ENCODE measurements at places on chromosomes 1 and 21.

DNA sequence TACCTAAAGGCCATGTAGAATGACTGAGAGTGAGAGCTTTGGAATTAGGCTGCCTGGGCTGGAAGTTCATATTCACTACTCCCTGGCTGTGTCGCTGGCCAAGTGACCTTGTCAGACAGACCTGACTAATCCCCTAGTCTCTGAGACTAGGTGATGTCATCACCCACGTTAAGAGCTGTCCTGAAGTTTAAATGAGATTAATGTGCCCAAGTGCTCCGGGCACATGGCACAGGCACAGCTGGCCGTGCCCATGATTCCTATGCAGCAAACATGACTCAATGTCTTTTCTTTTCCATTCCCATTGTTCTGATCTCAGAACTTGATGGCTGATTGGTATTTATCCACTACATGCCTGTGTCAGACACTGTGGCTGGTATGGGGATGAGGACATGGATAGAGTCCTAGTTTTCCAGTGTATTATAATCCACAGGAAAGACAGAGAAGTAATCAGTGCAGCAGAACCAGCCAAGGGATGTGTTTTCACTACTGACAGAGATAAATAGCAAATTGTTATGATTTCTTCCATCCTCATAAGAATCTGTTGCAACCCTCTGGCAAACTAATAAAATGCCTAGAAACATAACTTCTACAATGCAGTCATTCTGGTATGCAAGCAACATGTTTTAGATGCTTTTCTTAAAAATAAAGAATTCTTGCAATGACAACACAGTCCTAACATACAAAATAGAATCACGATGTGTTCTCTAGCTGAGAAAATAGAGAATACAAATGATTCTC is 180.9 kb downstream of the PCP4 start:
- DNase-seq, result no peak

DNA sequence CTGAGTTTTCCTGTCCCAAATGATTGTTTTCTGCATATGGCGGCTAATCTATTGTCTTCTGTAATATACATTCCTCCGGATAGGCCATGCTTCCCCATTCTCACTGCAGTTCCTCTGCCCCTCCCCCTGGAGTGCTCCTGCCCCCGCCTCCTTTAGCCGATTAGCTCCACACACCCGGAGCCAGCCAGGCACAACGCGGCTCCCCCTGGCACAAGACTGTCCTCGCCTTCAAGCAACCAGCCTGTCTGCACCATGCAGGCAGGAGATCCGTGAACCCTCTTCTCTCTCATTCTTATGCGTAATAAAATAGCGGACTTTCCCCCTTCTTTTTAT is 18.0 kb downstream of the SERTAD4 start:
- DNase-seq, result no peak

GRCh38 chr1:44839576-44839975 is 3.5 kb downstream of the PTCH2 start:
- no peak for DNase-seq

DNA sequence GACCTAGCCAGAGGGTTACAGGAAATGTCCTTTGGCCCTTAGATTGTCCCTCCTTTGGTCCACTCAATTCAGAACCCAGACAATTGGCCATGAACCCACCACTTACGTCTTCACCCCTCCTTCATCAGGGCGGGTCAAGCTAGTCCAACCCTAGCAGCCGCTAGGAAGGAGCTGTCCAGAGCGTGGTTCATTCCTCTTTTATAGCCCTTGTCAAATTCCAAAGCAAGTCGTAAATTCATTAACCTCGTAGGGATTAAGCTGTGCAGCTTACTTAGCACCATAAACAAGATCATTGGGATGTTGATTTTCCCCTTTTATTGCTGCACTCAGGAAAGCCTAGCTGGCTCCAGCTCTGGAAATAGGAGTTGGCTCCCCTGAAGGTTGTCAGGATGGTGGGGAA is 90.1 kb downstream of the TMEM53 start:
- DNase-seq, result no peak

DNA sequence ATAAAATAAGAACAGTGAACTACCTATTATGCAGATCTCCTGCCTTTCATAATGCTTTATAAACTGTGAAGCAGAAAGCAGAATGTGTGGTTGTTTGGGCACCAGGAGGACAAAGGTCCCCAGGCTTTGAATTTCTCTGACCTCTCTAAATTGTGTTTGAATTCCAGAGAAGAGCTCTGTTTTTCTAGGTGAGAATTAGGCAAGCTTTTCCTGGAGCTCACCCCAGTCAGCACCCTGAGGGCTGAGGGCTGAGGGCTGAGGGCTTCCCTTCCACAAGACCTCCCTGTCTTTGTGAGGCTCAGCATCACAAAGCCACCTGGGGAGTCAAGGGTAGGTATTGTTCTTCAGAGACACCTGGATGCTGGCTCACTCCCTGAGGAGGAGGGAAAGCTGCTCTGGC is 45.5 kb upstream of the LRIG2 start:
- DNase-seq, result no peak

Data from esophagus squamous epithelium (tissue), 5 donors.